ENCODE measurements at places on chromosomes 3 and 15.

DNA sequence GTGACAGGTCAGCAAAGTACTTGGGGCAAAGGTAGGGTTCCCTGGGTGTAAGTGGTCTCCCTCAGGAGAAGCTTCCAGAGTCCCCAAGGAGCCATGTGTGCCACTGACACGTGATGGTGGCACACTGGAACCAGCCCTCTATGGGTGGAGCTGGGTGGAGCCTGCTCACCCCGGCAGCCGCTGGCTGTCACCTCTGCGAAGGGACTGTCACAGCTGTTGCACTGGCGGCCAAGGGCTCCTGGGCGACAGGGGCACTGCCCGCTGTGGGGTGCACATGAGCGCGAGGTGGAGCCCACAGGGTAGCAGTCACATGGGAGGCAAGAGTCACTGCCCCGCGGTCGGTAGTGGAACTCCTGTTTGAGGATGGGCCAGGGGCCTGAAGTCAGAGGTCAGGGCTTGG lies 12.0 kb downstream of the CELSR3 start:
- no peak for DNase-seq

- no peak for DNase-seq
Measured at GRCh38 chr3:137062250-137062649, 104.5 kb downstream of the IL20RB start.

GRCh38 chr3:184761075-184761841 lies 49.4 kb upstream of the MAGEF1 start:
- no peak for DNase-seq

- DNase-seq: no peak
Measured at GRCh38 chr3:71912839-71913495, 128.0 kb upstream of the PROK2 start.

GRCh38 chr3:12705374-12705926 lies 41.5 kb upstream of the RAF1 start:
- no peak for DNase-seq

- DNase-seq: no peak
Measured at GRCh38 chr3:117633207-117633606, 923.6 kb downstream of the TUSC7 start.

- DNase-seq: no peak
Measured at GRCh38 chr15:65198571-65198970, 12.7 kb downstream of the CILP start.

DNA sequence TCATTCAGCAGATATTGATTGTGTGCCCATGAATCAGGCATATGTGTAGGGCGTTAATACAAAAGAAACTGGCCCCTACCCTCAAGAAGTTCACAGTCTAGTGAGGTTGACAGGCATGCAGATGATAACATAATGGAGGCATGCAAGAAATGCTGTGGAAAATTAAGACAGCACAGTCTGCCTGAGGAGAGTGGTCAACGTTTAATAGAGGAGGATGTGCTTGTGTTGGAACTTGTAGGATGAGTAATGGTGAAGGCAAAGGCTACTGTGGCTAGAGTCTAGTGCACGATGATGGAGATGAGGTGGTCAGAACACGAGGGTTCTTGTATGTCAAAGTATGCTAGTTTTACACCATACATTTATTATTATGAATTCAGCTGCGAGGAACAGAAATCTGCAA lies 295.7 kb downstream of the SOX2 start:
- no peak for DNase-seq

DNA sequence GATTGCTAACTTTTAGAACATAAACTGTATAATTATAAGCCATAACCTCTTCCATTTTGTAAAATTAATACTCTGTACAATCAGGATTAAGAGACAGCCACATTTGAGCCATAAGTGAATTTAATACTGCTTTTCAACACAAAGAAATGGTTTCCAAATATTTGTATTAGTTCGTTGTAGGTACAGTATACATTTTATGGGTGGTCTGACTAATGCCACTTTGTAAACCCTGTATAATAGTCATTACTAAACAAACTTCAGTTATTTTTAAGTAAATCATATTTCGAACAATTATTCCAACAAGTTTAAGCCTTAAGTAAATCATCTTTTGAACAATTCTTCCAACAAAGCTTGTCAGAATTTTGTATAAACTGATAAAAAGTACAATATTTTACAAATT lies 11.0 kb downstream of the ALCAM start:
- no peak for DNase-seq

- no peak for DNase-seq
Measured at GRCh38 chr3:178238179-178238578, 298.1 kb upstream of the KCNMB2 start.

GRCh38 chr3:159947220-159947619 lies 41.4 kb upstream of the IL12A start:
- DNase-seq: no peak

DNA sequence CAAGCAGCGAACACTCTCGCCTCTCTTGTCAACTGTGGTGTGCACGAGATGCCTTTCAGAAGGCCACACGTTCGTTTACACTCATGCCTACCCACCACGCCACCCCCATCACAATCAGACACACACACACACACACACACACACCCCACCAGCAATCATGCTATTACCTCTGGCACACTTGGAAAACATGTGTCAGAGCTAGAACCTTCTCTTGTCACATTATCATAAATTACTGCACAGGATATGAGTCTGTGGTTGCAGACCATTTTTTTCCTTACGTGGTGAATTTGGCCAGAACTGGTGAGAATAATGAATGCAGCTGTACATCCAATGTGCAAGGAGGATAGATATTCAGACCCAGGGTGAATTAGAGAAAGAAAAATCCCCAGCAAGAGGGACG lies 52.4 kb downstream of the TRIM69 start:
- no peak for DNase-seq

- no peak for DNase-seq
Measured at GRCh38 chr3:189353318-189353965, 181.7 kb downstream of the TPRG1 start.

GRCh38 chr3:48558493-48559134 lies 2.0 kb upstream of the PFKFB4 start:
- DNase-seq: peak; percentile 15

DNA sequence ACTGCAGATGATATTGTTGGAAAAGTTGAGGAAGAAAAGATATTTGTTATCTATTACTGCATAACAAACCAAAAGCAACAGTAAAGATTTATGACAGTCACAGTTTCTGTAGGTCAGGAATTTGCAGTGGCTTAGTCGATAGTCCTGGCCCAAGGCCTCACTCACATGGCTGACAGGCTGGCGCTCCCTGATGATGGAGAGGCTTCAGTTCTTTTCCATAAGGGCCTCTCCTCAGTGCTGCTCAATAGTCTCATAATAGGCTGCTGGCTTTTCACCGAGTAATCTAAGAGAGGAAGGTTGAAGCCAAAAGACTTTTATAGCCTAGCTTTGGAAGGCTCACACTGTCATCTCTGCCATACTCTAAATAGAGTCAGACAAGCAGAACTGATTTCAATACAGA lies 17.7 kb downstream of the IREB2 start:
- DNase-seq: no peak

DNA sequence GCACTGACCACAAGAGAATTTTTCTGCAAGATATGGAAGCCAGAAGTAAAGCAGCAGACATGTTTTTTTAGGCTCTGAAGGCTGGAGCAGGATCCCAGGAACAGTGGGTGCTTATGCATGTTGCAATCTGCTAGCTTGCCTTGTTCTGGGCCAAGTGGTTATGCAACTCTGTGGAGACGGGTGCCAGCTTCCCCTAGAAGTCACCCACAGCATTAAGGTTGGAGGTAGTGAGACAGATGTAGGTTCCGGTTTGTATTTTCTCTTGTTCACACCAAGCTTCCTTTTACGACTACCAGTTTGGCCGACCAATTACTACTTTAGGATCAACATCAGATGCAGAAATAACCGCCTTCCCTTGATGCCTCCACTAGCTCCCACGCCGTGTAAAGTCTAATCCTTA lies 11.1 kb downstream of the DPH3 start:
- peak; percentile 80 for DNase-seq

- DNase-seq: no peak
Measured at GRCh38 chr3:8499181-8499611, 2.4 kb upstream of the LMCD1 start.

DNA sequence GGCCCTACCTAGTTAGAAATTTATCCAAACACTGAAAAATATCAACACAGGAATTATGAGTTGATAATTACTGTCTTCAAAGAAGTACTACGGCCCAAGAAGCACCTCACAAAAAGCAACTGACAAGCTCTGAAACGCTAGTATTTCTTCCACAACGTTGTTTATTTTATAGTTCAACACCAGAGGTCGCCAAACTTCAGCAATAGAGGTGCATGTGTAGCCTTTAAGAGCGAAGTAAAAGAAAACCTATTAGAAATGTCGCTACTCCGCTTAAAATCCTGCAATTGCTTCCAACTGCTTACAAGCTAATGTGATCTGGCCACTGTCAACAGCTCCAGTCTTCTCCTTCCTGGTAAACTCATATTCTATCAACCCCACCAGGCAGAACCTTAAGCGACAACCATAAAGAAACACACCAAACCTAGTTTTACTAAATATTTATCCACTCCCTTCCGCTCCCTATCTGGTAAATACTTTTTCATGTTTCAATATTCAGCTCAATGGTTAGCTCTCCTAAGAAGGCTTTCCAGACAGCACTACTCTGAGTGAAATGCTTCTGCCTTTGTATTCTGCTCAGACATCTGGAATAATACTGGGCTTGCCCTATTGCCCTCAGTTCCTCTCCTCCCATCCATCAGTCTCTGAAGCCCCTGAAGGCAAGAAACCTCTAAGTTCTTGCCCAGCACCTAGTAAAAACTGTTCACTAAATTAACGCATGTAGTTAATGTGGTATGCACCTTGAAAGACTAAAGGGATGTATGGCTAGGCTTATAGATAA lies 110.2 kb downstream of the NR1I2 start:
- no peak for DNase-seq

GRCh38 chr3:65689436-65689835 lies 349.3 kb downstream of the MAGI1 start:
- DNase-seq: no peak

DNA sequence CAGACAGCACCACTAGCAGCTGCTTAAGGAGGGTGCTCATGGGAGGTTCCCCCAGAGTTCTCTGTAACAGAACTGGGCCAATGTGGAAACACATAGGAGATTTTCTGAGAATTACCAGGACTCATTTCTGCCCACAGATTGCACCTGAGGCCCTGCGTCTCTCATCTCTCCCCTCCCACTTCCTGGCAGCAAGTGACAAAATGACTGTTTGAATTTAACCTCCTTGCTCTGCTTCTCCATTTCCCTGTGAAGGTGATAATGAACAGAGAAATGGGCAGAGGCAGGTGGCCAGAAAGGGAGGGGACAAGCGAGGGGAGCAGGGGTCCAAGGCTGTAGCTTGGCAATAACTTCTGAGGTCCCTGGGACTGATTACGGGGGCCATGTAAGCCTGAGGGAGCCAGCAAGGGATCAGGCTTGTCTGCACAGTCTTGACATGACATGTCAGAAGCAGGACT lies 8.0 kb downstream of the EPHB1 start:
- no peak for DNase-seq

GRCh38 chr3:32822609-32823498 lies 5.1 kb downstream of the TRIM71 start:
- no peak for DNase-seq

DNA sequence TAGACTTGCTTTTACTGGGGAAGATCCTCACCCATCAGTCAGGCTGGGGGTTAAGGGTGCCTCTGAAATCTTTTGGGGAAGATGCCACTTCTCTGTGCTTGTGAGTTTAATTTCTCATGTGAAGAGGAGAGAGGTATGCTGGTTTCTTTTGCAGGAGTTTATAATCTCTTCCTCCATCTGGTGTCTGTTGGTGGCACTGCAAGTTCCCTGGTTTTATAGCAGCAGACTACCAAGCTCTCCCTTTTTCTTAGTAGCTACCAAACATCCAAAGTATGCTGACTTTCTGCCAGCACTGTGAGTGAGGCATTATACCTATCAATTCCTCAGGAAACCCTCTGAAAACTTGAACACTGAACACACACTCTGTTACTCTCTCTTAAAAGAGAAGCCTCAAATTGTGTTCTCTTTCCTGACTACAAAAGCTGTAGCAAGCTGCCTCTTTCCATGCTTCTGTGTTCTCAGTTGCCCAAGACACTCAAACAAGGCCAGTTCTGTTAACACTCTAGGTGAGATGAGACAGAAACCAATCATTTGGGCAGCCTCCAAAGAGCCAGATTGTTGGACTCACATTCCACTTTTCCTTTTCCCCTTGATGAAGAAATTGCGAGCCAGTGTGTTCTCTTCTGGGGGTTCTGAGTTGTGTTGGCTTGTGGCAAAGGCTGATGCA lies 299.5 kb downstream of the GAP43 start:
- no peak for DNase-seq

- no peak for DNase-seq
Measured at GRCh38 chr3:143532091-143532490, 316.2 kb downstream of the SLC9A9 start.

- DNase-seq: no peak
Measured at GRCh38 chr3:106035619-106036018, 166.8 kb upstream of the CBLB start.

- no peak for DNase-seq
Measured at GRCh38 chr3:160921020-160921635, 165.1 kb downstream of the PPM1L start.

DNA sequence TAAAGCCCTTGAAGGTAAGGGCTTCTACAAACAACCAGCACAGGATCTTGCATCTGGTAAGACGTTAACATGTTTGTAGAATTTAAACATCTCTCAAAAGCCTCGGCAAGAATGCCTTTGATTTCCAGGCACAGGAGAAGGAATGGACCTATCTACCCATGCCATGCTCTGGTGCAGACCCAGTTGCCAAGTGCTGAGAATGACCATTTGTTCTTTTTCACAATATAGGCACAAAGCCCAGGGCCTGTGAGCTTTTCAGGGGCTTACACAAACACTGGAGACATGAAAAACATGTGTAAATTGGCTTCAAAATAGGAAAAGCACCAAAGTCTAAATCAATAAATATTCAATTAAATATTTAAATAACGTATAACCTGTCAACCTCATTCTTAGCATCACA lies 266.9 kb upstream of the TTC14 start:
- no peak for DNase-seq

GRCh38 chr3:169137076-169137475 lies 526.4 kb downstream of the MECOM start:
- DNase-seq: no peak

DNA sequence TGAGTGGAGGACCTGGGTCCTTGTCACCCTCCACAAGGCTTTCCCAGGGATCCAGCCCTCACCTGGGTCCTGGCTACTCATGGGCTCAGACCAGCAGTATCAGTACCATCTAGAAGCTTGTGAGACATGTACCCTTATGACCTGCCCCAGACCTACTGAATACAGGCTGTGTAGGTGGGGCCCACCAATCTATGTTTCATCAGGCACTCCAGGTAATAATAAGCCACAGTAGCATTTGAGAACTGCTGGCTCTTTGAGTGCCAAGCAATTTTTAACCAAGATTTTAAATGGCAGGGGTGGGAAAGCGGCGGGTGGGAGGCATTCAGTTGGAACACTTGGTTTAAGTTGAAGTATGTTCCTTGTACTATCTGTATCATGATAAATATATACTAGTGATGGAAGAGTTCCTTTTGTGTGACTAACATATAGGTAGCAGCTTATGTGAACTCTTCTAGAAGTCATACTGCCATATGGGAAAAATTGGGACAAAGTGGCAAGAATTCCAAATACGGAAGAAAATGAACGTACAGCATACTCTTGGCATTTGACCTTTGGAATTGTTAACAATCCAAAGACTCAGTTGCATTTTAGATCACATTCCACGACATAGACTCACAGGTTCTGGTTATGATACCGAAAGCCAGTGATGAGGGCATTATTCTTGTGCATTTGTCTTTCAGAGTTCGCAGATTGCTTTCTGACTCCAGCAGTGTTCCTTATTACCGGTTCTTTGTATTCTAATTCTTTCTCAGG lies 190.4 kb downstream of the GHSR start:
- no peak for DNase-seq

Measured in SIG-M5 (cell line).